Hematopoietic multipotent progenitor cell (in vitro differentiated cells): ENCODE measurements at places on chromosomes 7 and 10. TPM values are rescaled to one million over a fixed set of nuclear protein-coding genes. Genes with fewer than 3 reads are reported as not detected.

Gene ATOH7
- 0.27 TPM for total RNA-seq

Gene AMZ1
- total RNA-seq, result 2.4 TPM

Gene CCDC3
- 0.54 TPM for total RNA-seq

Gene LAMB4
- not detected for total RNA-seq

Gene TEX36
- total RNA-seq, result not detected

Gene BUD23
- total RNA-seq, result 20.2 TPM

Gene CTAGE6
- total RNA-seq, result 0.27 TPM

Gene INHBA
- under 0.01 TPM for total RNA-seq

Gene FBXO24
- 0.81 TPM for total RNA-seq

Gene ZYX
- 100 TPM for total RNA-seq

Gene PRLHR
- total RNA-seq, result not detected

Gene RFC2
- total RNA-seq, result 35.5 TPM

Gene SPOCK2
- total RNA-seq, result 31.0 TPM

Gene LRRC61
- total RNA-seq, result 46.6 TPM

Gene CRYGN
- total RNA-seq, result not detected

Gene TSPAN33
- total RNA-seq, result 41.7 TPM

Gene SEMA4G
- 0.54 TPM for total RNA-seq

Gene AGBL3
- 0.81 TPM for total RNA-seq

Gene SEMA3A
- under 0.01 TPM for total RNA-seq

Gene ZNF488
- 0.27 TPM for total RNA-seq
